A549 treated with ZK216348 at 1 μM for 4 hours (cell line): ENCODE measurements at places on chromosomes 13 and 19. TPM values are rescaled to one million over a fixed set of nuclear protein-coding genes. Genes with fewer than 3 reads are reported as not detected.

Gene RNF126
- total RNA-seq = 47.8 to 75.4 TPM (median 73.2 TPM) in 5 replicates

Gene CEACAM4
- not detected in 5 replicates for total RNA-seq

Gene CEACAM7
- total RNA-seq = not detected in 5 replicates

Gene CD70
- 10.6 to 27.7 TPM (median 22.0 TPM) in 5 replicates for total RNA-seq

Gene TNFSF13B
- total RNA-seq = 0.13 TPM in 1 of 5 replicates, not detected in the others

Gene ZNF71
- total RNA-seq = 9.0 to 12.6 TPM (median 11.8 TPM) in 5 replicates

Gene ABCC4
- 16.3 to 26.9 TPM (median 24.6 TPM) in 5 replicates for total RNA-seq

Gene OR10H1
- total RNA-seq = not detected in 5 replicates

Gene CYP2A7
- total RNA-seq = not detected in 5 replicates

Gene ZNF8
- 0.93 to 1.4 TPM (median 1.1 TPM) in 5 replicates for total RNA-seq

Gene SERTAD3
- 33.6 to 51.6 TPM (median 44.8 TPM) in 5 replicates for total RNA-seq

Gene NBEA
- 1.2 to 2.4 TPM (median 1.7 TPM) in 5 replicates for total RNA-seq

Gene TEX101
- not detected in 5 replicates for total RNA-seq

Gene FGF22
- total RNA-seq = 0.21 to 1.0 TPM (median 0.87 TPM) in 5 replicates

Gene LILRB4
- not detected in 5 replicates for total RNA-seq

Gene PSG11
- total RNA-seq = not detected in 5 replicates

Gene SWSAP1
- 1.1 to 2.5 TPM (median 2.1 TPM) in 5 replicates for total RNA-seq

Gene IQCN
- total RNA-seq = 0.61 to 0.98 TPM (median 0.72 TPM) in 5 replicates

Gene ARHGEF7
- total RNA-seq = 17.4 to 22.3 TPM (median 20.5 TPM) in 5 replicates

Gene PRKACA
- total RNA-seq = 33.3 to 37.7 TPM (median 34.9 TPM) in 5 replicates

Gene NFIC
- total RNA-seq = 28.0 to 57.6 TPM (median 48.4 TPM) in 5 replicates

Gene ADAMTS10
- total RNA-seq = 9.0 to 19.4 TPM (median 15.3 TPM) in 5 replicates
